Stomach (tissue), 19 donors: ENCODE measurements at places on chromosomes 16 and 17. TPM values are rescaled to one million over a fixed set of nuclear protein-coding genes. Genes with fewer than 3 reads are reported as not detected.

- H3K27ac ChIP-seq: no peak overlapping the region
- no peak for DNase-seq
Observed at GRCh38 chr17:16272111-16272840, 55.3 kb downstream of the PIGL start.

- H3K4me1 ChIP-seq: peaks cover 68% of the 10 kb centered on the region
- DNase-seq: peak; percentile 85
- H3K4me3 ChIP-seq: no peak overlapping the region
- H3K27ac ChIP-seq: peak overlapping the region; percentile 92
- H3K27me3 ChIP-seq: peaks cover 7% of the 10 kb centered on the region
Observed at GRCh38 chr17:77285594-77286390, 145.0 kb downstream of the SEC14L1 start.

- DNase-seq: peak; percentile 84
- H3K27ac ChIP-seq: no peak overlapping the region
- H3K27me3 ChIP-seq: no peaks in the 10 kb centered on the region
- H3K36me3 ChIP-seq: no peaks in the 10 kb centered on the region
- peaks cover 23% of the 10 kb centered on the region for H3K4me1 ChIP-seq
Observed at GRCh38 chr16:10619271-10619849, 39.0 kb upstream of the EMP2 start.

CCL1 gene
- not detected for total RNA-seq
